NCI-H1105 (cell line): ENCODE measurements at places on chromosomes 11 and 22.

GRCh38 chr11:119195680-119196079 is 10.4 kb downstream of the NHERF4 start:
- no peak for DNase-seq

GRCh38 chr22:30628491-30628890 is 7.1 kb upstream of the SLC35E4 start:
- DNase-seq: no peak

DNA sequence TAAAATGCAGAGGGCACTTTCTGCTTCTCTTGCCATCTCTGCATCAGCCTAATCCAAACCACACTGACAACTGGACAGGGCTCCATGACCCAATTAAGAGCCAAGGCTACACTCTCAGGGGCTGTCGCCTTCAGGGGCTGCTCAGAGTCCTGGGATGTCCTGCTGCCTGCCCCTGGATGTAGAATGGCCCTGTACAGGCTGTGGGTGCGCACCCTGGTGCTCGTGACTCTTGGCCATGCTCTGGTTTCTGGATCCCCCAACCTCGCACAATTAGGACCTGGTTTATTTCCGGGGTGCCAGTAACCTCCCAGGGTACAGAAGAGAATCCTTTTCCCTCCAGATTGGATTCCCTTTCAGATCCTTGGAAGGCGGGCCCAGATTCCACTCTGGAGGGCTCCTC is 11.3 kb downstream of the IFT27 start:
- no peak for DNase-seq

DNA sequence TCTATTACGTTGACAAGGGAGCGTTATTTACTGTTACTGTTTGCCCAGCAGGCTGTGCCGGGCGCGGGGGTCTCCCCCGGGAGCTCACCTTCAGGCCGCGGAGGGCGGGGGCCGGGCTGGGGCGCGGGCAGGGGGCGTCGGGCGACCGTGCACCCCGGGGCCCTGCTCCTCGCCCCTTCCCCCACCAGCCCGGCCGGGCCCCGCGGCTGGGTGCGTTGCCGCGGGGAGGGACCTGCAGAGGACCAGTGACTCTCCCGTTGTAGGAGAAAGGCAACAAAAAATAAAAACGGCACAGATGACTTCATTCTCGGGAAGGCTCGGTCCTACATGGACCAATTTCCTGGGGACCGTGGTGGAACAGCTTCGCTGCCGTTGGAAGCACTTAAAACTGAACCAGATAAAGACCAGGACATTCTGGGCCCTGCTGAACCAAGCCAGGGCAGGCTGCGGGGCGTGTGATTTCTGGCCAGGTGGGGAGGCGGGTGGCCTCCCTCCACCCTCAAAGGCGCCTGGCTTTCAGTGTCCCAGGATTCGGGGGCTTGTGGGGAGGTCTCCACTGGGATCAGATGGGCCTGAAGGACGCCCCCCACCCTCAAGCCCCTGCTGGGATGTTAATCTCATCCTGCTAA is 57.4 kb downstream of the IGLL1 start:
- no peak for DNase-seq

- no peak for DNase-seq
Observed at GRCh38 chr11:87440076-87440770, 402.5 kb downstream of the TMEM135 start.

DNA sequence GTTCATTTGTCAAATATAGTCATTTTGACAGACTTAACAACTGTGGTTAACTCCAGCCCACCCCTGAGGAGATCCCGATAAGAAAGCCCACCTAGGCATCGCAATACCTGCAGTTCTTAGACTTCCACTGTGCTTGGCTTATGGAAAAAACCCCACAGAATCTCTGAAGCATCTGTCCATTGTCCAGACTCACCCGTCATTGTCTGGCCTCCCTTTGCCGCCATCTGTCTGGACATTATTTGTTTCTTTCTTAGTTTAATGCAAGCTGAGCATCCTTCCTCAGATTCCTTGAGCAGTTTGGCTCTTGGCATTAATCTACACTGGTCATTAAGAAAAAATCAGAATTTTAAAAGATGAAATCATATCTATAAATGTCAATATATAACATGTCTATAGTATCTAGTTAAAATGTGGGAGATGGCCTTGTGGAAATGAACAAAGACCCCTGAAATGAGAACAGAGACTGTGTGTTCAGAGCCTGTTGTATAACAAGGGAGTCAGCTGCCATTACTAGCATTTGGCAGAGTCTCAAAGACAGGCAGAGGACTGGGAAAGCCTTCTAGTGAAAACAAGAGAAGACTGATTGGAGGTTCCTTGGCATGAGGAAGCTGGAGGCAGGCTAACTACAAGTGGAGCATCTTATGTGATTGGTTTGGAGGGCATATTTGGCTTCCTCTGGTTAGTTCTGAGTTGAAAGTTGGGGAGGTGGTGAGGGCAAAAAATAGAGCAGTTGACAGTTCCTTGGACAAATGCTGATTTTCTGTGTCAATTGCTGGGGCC is 80.4 kb downstream of the SPON1 start:
- no peak for DNase-seq

GRCh38 chr11:134287561-134287960 is 11.4 kb downstream of the GLB1L3 start:
- DNase-seq: no peak

DNA sequence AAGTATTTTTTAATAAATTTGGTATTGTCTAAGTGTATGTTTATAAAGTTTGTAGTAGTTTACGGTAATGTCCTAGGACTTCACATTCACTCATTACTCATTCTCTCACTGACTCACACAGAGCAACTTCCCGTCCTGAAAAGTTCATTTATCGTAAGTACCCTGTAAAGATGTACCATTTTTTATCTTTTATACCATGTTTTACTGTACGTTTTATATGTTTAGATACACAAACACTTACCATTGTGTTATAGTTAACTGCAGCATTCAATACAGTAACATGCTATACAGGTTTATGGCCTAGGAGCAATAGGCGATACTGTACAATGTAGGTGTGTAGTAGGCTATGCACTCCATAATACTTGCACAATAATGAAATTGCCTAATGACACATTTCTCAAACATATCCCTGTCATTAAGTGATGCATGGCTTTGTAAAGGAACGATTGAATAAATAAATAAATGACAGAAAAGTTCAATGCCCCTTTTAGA is 12.5 kb upstream of the CARD18 start:
- no peak for DNase-seq

DNA sequence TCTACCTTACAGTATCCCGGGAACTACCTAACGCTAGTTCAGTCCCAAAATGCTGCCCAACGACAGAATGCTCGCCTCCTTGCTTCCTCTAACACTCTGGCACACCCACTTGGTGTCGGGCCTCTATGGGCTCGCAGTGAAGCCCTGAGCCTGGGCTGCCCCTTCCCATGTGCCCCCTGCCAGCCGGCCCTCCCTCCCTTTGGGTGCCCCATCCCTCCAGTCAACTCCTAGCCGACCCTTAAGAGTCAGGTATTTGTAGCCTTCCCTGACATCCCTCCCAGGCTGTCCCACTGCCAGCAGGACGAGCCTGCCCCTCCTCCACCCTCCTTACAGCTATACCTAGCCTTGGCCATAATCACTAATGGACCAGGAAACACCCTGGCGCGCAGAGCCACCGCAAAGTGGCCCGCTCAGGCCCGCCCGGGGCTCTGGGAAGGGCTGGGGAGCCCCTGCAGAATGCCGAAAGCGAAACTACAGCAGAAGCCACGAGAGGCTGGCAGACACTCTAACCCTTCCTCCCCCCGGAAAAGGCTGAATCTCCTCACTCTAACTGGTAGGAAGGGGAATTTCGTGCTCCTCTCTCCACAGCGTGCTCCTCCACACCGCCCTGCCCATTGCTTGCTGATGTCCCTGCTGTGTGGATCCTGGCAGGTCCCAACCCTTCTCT is 8.2 kb downstream of the CBX7 start:
- no peak for DNase-seq
